ENCODE measurements at places on chromosomes 5 and 9.
A peak's percentile ranks its signal among the peaks of the same experiment; 100 is the strongest.

- DNase-seq: no peak
These were observed 128.2 kb upstream of the LARP1 start for GRCh38 chr5:154626876-154627557.

DNA sequence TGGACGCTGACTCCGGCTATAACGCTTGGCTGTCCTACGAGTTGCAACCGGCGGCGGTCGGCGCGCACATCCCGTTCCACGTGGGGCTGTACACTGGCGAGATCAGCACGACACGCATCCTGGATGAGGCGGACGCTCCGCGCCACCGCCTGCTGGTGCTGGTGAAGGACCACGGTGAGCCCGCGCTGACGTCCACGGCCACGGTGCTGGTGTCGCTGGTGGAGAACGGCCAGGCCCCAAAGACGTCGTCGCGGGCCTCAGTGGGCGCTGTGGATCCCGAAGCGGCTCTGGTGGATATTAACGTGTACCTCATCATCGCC is 2.1 kb downstream of the PCDHA12 start:
- no peak for DNase-seq

DNA sequence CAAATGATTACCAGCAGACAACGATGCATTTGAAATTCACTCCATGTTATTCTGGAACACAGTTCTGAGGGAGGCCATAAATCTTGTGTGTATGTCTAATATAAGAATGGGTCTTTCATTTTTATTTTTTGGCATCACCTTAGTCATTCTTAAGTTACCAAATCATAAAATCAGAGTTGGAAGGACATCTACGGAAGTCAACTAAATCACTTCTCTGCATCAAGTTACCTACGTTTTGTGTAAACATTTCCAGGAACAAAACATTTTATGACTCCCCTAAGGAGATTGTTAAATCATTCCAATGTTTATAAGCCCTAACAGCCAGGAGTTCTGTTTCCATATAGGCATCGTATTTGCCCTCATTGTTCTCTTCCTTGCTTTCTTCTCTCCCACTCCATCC is 378.2 kb downstream of the FAM170A start:
- DNase-seq: no peak

DNA sequence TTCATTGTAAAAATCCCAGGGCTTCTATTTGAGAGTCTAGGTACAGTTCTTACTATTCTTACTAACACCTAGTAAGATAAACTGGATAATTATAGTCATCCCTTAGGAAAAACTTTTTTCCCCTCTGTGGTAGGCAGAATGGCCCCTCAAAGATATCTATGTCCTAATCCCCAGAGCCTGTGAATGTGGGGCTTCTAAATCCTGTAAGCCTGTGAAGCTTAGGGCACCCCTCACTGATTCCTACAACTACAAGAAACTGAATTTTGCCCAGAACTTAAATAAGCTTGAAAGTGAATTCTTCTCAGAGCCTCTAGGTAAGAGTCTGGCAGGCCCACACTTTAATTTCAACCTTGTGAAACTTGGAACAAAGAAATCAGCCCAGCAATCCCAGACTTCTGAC is 130.1 kb upstream of the ACOT12 start:
- DNase-seq: no peak

DNA sequence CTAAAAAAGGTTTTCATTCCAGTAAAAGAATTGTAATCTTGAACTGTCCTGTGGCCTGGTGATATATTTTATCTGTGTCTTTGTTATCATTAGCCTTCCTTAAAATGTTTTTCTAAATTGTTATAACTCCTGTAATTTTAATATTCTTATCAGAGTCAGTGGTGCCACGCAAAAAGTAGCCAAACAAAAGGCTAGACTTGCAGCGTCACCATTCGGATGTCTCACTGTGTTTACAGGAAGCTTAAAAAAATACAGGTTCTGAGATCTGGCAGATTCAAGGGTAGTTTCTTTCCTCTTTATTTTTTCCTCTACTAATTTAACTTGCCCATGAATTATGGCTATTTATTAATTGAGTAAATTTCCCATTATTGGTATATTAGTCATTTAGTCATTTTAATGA is 362.3 kb downstream of the MAT2B start:
- no peak for DNase-seq

GRCh38 chr5:138611678-138612218 is 36.5 kb upstream of the HSPA9 start:
- DNase-seq: no peak

- no peak for DNase-seq
These were observed 43.6 kb upstream of the CLINT1 start for GRCh38 chr5:157902449-157903116.

- no peak for DNase-seq
These were observed 135.1 kb downstream of the PAPPA start for GRCh38 chr9:116288658-116289057.

- peak; percentile 82 for DNase-seq
These were observed 1.9 kb downstream of the GPBP1 start for GRCh38 chr5:57175551-57176309.

- no peak for DNase-seq
These were observed 11.4 kb upstream of the HAUS6 start for GRCh38 chr9:19113964-19114679.

DNA sequence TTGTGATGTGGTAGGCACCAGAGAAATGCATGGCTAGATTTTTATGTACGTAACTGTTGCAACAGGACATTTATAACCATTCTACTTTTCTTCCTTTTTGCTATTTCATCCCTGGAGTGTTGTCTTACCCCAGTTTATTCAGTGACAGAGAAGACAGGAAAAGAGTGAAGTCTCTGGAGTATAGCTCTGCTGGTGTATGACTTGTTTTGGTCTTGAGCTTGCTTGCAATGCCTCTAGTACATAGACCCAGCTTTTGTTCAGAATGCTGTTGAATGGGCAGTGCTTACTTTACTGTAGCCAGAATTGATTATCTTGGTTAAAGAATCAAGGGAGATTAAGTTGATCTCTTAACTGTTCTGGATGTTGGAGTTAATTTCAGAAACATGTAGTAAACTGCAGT is 94.3 kb downstream of the PBX3 start:
- no peak for DNase-seq
